ENCODE measurements at places on chromosomes 12 and 14. TPM values are rescaled to one million over a fixed set of nuclear protein-coding genes. Genes with fewer than 3 reads are reported as not detected.
A peak's percentile ranks its signal among the peaks of the same experiment; 100 is the strongest.

Gene TAS2R7
- not detected for polyA plus RNA-seq

Gene NCKAP5L
- polyA plus RNA-seq = 17.4 TPM

- no peak for DNase-seq
Measured at GRCh38 chr12:94287245-94287628, 138.9 kb downstream of the PLXNC1 start.

DNA sequence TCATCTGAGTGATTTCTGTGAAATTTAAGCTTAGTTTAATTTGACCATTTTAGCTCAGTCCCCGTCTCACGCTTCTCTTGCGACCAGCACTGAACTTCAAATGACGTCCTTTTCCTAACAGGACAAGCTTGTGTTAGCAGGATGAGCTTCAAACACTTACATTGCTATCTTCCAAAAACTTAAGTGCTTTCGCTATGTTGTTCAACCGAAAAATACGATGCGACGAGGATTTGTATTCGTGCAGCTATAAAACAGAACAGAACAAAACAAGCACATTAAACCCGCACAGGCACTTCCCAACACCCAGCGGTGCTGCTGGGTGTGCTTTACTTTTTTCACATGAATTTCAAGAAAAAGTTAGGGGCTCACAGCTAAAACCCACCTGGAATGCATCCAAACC lies 64.2 kb upstream of the DICER1 start:
- no peak for DNase-seq

- DNase-seq = no peak
Measured at GRCh38 chr14:76874734-76875133, 48.5 kb downstream of the LRRC74A start.

Gene PRIMA1
- not detected for polyA plus RNA-seq

Gene KCNC2
- not detected for polyA plus RNA-seq

- DNase-seq = no peak
Measured at GRCh38 chr14:104283197-104284106, 145.1 kb downstream of the KIF26A start.

DNA sequence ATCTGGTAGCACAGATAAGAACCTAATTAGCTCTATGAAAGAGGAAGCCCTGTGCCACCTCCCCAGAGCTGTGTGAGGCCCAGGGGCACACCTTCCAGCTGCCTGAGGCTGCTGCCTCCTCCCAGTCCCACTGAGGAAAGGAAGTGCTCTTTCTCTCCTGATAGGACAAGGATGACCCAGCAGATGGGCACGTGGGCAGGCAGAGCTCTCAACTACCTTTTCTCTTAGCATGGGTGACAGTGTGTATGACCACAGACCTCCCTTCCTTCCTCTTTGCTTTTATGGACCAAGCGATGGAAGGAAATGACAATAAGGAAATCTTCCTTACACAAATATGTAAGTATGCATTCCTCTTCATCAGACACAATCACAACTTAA lies 127.6 kb upstream of the AMIGO2 start:
- peak; percentile 5 for DNase-seq

Gene APOLD1
- 3.3 TPM for polyA plus RNA-seq

DNA sequence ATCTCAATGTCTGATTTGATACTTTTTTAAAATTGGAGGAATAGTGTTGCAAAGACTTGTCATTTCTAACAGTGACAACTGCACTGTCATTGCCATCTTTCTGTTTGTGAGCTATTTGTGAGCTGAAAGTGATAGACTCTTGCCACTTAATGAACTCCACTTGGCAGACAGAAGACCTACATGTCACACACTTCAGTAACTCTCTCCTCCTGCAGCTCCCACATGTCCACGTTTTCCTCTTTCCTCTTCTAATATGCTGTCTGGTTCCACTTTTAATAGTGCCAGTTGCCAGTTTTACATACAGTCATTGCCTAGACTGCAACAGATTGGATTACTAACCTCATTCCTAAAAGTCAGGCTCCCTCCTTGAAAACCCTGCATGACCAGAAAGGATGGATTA lies 121.5 kb downstream of the CAPZA3 start:
- DNase-seq = no peak

GRCh38 chr12:3214526-3215365 lies 137.6 kb downstream of the TSPAN9 start:
- no peak for DNase-seq

Gene ARHGDIB
- polyA plus RNA-seq = 1,245 TPM

- DNase-seq = no peak
Measured at GRCh38 chr14:41570415-41571155, 36.1 kb upstream of the LRFN5 start.

Gene REM2
- polyA plus RNA-seq = 0.06 TPM

Gene RERGL
- polyA plus RNA-seq = not detected

Gene PRB4
- polyA plus RNA-seq = not detected

Gene DNAH10
- 0.04 TPM for polyA plus RNA-seq

Gene PLXNC1
- polyA plus RNA-seq = not detected

DNA sequence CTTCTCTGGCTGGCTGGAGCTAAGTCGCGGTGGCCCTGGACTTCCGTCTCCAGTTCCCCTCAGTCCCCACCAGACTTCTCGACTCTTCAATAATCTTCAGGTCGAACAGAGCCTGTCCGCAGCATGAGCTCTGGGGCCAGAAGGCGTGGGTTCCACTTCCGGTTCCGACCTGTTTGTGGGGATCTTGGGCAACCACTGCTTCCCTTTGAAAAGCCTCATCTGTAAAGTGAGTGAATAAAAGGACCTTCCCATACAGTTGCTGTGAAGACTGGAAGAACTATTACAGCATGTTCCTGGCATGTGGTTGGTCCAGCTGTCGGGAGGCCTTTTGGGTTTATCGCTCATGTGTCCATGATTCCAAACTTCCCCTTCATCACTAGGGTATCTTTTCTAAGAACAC lies 19.4 kb downstream of the ADGRD1 start:
- no peak for DNase-seq

DNA sequence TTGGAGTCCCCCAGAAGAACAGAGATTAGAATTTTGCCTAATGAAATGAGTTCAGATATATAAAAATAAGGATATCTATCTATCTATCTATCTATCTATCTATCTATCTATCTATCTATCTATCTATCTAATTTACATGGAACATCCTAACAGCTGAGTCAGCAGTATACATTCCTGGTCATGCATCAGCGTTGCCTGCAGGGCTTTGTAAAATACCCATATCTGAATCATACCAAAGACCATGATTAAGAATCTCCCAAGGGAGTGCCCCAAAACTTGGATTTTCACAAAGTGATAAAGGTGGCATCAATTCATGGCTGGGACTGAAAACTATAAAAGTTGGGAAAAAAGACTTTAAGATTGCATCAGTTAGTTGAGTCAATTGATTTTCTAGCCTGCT lies 32.7 kb upstream of the SYT10 start:
- DNase-seq = no peak

- no peak for DNase-seq
Measured at GRCh38 chr12:45468751-45469615, 253.1 kb downstream of the ANO6 start.

Gene SDR9C7
- not detected for polyA plus RNA-seq

DNA sequence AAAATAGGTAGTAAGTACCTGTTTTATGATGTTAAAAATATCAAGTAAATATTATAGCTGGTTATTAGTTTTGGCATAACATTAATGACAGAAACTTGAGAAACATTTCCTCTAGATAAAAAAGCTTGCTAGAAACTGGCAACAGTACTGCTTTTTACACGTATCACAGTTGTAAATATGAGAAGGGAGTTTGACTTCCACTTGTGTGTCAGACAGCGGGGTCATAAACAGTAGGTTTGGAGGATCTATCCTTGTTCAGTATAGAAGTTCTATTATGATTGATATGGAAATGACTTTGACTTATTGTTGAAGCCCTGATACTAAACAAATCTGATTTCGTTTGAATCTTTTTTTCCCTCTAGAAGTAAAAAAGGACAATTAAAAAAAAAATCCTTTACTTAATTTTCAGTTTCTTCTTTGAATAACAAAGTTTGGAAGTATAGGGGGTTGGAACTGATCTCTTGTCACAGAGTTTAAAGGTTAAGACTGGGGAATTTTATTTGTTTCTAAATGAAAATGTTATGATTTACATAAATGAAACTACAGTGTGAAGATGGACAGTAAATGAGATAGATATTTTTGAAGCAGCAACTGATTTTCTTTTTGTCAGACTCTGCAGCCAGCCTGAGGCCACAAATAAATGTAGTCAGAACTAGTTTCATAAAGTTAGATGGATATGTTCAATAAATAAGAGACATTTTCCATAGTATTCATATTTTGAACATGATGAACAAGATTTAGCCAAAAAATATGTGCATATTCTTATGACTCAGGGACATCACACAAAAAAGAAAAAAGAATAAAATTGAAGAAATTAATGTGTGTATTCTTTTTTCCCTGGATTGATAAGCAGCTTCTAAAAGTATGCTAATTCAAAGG lies 50.1 kb downstream of the WNK1 start:
- DNase-seq = peak; percentile 67

DNA sequence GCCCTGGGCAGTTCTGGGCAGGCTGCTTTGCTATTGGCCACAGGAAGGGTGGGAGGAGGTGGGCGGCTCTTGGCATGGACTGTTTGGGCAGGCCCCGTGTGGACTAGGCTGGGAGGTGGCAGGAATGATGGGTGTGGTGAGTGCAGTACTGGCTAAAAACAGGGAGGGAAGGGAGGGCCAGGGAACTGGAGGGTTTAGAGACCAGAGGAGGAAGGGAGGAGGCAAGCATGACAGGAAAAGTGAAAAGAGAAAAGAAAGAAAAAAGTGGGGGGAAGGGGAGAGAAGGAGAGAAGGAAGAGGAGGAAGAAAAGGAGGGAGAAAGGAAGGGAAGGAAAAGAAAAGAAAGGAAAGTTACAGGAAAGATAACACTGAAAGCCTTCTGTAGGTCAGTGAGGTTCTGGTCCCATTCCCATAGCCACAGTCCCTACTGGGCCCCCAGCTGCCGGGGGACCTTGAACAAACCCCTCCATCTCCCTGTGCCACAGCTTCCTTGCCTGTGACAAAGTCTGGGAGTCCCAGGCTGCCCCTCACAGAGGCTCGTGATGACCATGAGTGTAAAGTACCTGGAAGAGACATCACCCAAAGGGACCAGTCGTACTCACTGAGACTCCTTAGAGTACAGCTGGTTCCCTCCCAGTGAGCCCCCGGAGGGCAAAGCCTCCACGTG lies 1.1 kb upstream of the C14orf132 start:
- DNase-seq = no peak

Gene MSI1
- not detected for polyA plus RNA-seq

Gene EGLN3
- not detected for polyA plus RNA-seq

DNA sequence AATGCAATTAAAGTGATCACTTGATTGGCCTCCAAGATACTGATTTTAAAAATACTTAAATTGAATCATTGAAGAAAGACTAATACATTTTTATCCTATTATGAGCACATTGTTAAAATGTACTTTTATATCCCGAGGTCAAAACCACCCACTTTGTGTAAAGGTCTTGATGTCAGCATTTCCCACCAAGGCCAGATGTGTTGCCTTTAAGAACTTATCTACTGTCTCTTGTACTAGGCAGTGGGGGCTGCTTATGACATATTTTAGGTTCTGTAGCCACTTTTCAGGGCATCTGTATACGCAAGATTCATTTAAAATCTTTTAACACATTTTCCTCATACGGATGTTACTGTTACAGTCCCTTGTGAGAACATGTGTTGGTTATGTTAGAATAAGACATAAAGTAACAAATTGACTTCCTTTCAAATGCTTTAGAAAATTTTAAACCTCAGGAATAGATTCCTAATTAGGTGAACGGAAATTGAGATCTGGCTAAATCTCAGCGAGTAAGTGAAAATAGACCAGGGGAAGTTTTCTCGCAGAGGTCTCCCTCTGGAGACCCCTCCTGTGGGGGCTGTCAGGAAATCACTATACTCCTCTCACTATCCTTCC lies 456.2 kb downstream of the ADAMTS20 start:
- DNase-seq = no peak

DNA sequence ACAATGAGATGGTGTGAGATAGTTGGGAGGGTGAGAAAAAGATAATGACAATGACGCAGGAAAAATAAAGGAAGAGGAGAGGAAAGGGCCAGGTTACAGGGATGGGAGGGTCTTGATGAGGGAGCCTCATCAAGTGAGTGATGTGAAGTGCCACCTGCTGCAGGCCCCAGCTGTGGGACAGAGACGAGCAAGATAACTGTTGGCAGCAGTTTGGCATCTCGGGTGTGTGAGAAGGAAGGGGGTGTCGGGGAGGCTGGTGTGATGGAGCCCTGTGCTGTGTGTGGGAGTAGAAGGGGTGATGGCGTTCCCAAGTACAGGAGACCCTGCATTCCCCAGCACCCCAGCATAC lies 11.4 kb upstream of the TAC3 start:
- no peak for DNase-seq

Gene MYF5
- polyA plus RNA-seq = not detected

Gene NKX2-1
- not detected for polyA plus RNA-seq

Gene ERP27
- polyA plus RNA-seq = 0.70 TPM

GRCh38 chr14:58765418-58765831 lies 127.7 kb downstream of the DACT1 start:
- no peak for DNase-seq

DNA sequence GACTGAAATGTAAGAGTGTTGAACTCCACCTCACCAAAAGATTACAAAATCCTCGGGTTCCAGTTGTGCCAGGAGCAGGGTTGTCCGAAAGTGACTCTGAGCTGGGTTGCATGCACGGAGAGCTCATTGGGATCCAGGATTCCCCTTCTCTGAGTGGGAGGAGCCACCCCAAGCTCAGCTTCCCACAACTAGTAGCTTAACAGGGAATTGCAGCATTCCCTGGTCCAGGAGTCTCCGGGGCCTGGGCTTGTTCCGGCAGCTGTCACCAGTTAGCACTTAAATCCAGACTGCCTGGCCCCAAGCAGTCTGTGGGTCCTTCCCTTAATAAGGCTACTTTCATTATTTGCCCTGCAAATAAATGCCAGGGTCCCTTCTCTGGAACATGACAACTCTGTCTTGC lies 50.1 kb downstream of the CD9 start:
- no peak for DNase-seq

DNA sequence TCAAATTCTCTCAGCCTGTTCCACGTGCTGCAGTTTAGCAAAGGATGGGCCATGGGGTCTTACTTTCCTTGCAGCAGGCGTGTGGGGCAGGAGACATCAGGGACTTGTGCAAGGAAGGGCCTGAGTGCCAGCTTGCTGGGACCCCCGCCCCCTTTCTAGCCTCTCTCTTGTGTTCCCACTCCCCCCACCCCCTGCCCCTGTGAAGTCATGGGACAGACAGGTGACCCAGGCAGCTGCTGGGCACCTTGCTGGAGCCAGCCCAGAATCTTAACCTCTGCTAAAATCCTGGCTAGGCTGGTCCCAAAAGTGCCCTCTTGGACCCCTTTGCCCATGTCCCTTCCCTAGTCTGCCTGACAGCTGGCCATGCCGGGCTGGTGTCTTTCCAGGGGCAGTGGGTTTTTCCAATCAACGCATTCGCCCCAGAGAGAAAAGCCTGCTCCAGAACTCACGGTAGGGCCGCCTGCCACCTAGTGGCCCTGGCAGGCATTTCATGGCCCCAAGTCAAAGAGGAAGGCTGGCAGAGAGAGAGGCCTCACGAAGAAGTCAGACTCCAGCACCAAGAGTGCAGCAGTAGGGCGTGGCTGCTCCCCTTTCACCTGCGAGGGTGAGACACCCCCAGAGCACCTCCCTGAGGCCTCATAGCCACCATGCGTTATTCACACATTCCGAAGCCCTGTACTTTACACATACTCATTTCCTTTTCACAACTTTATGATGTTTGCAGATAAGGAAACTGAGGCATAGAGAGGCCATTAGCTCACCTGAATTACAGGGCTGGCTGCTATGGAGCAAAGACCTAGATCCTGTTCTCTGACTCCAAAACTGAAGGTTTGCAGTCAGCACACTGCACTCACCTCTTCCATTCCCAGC lies 67.4 kb downstream of the LGMN start:
- DNase-seq = peak; percentile 71

Measured in endothelial cell of umbilical vein (primary cell).